NCI-H748 treated with DMSO at 0.1 percent for 48 hours (cell line): ENCODE measurements at places on chromosomes 6 and 20.

GRCh38 chr6:89360415-89360999 lies 8.0 kb upstream of the UBE2J1 start:
- no peak for DNase-seq

DNA sequence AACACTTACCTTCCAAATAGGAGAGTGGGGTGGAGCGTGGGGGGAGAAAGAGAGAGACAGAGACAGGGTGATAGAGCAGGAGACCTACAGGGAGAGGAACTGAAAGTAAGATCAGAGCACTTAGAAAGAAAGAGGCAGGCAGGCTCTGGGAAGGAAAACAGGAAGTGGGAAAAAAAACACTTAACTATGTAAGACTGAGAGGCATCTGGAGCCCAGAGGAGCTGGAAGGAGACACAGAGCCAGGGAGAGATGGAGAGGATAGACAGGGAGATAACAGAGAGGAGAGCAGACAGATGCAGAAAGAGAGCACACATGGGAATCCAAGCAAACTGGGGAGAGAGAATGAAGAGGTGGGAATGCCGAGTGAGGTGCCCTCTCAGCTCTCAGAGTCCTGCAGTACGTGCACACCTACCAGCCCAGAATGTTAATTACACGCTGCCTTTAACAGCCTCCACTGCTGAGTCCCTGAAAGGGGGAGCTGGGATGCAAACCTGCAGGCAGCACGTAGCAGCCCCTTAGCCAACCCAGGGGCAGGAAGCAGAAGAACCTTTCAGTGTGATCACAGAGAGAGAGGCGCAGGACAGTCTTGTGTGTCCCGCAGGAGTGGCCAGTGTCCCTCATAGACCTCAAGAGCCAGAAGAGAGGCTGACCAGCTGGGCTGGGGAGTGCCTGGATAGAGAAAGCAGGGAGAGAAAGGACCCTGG lies 132.7 kb upstream of the LRFN2 start:
- DNase-seq = peak; percentile 57

- peak; percentile 74 for DNase-seq
Observed at GRCh38 chr20:4956200-4956810, 45.0 kb downstream of the SLC23A2 start.

GRCh38 chr6:79947191-79948186 lies at the start of gene ELOVL4:
Gene ELOVL4 (minus strand): TSS chr6:79947553. CDS start chr6:79947279, 274 bp downstream.
- peak; percentile 83 for DNase-seq

DNA sequence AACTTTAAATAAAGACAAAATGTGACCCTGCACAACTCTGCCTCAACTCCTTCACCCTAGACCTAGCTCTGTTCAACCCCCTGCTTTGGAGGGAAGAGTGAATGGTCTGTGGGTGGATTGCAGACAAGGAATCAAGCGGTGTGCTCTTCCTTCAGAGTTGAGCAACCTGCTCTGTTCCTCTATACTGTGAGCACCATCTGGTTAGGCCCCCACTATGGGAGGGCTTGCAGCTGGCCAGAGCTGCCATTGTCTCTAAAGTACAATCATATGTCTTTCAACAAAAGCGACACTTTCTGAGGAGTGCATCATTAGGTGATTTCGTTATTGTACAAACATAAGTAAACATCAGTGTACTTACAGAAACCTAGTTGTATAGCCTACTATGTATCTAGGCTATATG lies 406.1 kb upstream of the MARCKS start:
- peak; percentile 84 for DNase-seq

DNA sequence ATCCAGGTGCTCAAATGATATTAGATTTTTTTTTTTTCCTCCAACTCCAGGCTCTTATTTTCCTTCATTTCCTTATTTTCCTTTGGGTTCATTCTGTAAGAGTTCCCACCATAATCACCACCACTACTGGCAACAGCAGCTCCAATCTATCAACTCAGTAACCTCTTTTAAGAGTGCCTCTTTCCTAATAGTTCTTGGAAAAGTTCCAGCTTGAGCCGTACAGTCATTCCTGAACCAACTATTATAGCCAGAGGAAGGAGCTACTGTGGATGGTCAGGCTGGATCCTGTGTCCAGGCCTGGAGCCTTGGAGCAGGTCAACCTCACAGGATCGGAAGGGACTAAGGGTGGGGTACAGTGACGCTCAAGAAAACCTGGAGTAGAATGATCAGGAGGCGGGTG lies 4.2 kb upstream of the ANGPT4 start:
- no peak for DNase-seq

GRCh38 chr20:38985603-38986170 lies 23.5 kb downstream of the DHX35 start:
- DNase-seq = no peak

GRCh38 chr6:137848672-137849071 lies 18.4 kb upstream of the TNFAIP3 start:
- no peak for DNase-seq

- no peak for DNase-seq
Observed at GRCh38 chr6:151551223-151551857, 57.5 kb downstream of the CCDC170 start.

DNA sequence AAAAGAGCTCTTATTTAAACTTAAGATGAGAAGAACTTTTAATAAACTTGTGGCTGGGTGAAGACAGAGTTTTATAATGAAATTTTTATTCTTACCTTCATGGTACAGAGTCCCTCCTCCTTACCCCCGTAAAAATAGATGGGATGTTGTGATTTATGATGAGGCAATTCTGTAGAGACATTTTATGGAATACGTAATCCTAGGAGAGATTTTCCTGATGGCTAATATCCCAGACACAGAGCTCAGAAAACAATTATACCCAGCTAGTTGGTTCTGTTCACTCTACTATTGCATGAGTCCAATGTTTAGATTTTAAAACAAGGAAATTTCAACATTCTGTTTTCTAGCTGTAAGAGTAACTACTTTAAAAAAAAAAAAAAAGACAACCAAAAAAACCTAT lies 43.4 kb downstream of the MTHFD1L start:
- no peak for DNase-seq

DNA sequence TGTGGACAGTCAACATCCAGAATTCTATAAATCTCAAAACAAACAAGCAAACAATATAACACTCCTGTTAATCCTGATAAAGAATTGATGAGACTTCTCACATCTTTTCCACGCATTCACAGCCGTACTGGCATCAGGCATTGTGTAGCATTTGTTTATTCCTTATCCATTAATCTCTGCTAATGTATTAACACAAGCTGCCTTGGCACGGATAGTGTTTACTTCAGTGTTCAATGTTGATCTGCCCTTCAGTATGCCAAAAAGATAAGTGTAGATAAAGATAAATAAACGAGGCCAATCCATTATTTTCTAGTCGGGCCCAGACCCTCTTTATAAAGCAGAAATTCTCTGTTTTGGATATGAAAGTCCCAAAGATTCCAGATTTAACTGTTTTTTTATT lies 16.1 kb downstream of the UFL1 start:
- DNase-seq = no peak

DNA sequence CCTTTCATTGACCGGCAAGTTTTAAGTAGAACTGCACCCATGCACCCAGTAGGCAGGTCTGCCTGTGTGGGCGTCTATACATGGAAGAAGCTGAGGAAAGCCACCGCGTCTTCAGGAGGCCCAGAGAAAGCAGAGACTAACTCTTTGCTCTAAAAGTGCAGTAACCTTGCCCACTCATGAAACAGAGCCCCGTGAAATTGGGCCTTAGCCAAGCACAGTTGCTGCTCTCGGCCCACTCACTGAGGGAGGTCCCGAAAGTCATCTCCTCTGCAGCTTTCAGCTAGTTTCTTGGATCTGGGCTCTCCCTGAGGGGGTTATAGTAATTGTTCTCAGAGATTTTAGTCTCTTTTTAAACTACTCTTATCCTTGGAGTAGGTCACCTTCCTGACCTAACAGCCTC lies 74.0 kb upstream of the SYNJ2 start:
- no peak for DNase-seq

DNA sequence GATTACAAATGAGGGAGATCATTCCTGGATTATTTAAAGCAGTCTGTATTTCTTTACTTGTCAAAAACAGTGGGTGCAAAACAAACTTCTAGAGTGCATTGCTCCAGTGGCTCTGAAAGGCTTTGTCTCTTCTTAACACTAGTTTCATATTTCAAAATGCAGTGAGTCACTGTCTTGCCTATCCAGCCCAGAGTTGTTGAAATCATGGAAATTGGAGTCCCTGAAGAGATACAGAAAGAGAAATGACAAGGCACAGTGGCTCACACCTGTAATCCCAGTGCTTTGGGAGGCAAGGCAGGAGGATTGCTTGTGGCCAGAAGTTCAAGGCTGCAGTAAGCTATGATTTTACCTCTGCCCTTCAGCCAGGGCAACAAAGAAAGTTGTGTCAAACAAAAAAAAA lies 11.3 kb downstream of the SLC2A12 start:
- peak; percentile 29 for DNase-seq

- DNase-seq = no peak
Observed at GRCh38 chr20:22446613-22447446, 137.5 kb downstream of the FOXA2 start.

GRCh38 chr20:43961541-43962471 lies 47.2 kb downstream of the TOX2 start:
- no peak for DNase-seq

DNA sequence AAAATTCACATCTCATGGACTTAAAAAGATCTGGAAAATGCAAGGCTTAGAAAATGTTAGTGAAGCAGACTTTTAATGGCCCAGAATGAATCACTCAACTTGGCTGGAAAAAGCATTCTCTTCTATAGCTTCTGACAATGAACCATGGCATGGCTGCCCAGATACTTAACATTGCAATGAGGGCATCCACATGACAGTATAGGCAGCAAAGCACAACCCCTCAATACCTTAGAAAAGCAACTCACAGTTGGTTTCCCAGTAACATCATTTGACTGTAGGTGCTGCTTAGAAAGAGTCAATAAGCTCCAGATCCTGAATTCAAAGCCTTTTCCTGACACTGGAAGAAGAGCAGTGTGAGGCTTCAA lies 155.8 kb downstream of the EYA4 start:
- no peak for DNase-seq

GRCh38 chr6:131766631-131767030 lies 41.2 kb upstream of the ENPP1 start:
- no peak for DNase-seq

- DNase-seq = no peak
Observed at GRCh38 chr6:129606664-129607063, 103.3 kb downstream of the ARHGAP18 start.

DNA sequence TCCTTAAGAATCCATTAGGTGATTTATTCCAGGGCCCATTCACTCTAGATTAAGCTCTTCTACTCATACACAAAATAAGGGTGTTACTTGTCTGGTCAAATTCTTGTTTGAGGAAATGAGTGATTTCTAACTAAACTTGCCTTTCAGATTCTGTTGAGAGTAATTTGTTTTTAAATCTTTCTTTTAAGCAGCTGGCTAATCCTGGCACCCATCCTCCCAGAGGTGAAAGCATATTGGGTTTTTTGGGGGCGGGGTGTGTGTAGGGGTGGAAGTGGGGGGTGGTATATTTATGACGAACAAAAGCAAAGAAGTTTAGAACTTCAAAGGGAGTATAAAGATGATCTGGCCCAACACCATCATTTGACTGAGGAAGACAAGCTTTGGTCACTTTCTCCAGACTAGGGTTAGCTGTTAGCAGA lies 94.7 kb downstream of the RTN4IP1 start:
- no peak for DNase-seq

DNA sequence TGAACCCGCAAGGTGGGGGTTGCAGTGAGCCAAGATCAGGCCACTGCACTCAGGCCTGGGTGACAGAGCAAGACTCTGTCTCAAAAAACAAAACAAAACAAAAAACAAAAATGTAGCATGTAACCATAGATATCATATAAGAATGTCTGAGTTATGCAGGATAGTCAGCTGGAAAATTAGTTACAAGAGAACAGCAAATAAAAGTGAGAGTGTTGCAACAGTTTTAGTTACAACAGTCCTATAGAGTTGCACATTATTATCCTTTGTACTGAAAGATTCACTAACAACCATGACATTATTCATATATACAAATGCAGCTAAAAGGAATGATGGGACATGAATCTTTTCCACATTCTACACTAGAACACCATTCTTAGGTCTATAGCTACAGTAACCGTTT lies 16.4 kb downstream of the RNF24 start:
- no peak for DNase-seq
